Liver (tissue), 10 donors: ENCODE measurements at places on chromosomes 6 and 20.

DNA sequence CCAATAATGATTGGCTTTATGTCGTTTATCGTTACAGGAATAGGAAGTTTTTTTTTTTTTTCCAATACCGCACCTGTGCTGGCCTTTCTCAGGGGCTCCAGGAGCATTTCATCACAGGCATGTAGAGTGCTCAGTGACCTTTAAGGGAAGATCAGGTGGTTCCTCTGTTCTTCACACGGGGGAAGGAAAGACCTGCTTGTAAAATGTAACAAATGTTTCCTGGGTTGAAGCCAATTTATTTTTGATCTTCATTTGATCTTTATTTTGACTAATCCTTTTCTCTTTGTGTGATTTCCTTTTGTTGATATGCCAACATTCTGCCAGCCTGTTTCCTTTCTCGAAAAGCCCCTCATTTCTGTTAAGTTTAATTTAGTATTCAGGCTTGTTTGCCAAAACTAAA is 61.9 kb upstream of the HBS1L start:
- no peak for DNase-seq

GRCh38 chr6:162026031-162026430 is 701.5 kb downstream of the PRKN start:
- DNase-seq, result no peak

- no peak for DNase-seq
Observed at GRCh38 chr6:40889137-40889832, 149.7 kb downstream of the UNC5CL start.

DNA sequence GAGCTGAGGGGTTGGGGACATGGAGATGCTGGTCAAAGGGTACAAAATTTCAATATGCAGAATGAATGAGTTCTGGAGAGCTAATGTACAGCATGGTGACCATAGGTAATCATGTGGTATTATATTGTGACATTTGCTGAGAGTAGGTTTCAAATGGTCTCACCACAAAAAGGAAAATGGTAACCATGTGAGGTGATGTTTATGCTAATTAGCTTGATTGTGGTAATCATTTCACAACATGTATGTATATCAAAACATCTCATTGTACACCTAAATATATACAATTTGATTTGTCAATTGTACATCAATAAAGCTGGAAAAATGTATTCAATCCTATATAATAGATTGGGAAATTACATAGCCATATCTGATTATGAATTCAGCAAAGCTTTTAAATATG is 29.5 kb upstream of the TMEM14A start:
- no peak for DNase-seq

GRCh38 chr6:11050731-11051130 is 6.6 kb upstream of the ELOVL2 start:
- DNase-seq, result no peak

DNA sequence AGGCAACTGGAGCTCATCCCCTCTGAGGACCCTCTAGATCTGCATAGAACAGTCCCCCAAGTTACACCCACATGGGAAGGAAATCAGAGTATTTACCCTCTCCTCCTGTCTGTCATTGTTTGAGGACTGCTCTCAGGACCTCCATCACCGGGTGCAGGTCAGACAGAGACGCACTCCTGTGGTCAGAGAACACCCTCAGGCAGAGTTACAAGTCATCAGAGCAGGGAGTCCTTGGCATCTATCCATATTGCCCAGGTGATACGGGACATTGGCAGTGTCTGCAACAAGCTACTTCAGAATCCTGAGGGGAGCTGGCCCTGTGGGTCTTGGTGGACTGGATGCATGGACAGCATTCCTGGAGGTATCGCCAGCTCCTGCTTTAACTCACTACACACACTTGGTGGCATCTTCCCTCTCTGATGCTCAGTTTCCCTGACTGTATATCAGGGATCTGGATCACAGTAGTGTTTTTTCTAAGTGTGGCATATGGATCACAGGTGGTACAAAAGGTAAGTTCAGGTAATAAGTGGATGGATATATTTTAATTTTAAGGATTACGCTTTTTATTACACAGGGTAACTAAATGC is 15.1 kb upstream of the ISM1 start:
- DNase-seq, result no peak

GRCh38 chr6:3835055-3835731 is 14.0 kb upstream of the FAM50B start:
- DNase-seq, result peak; percentile 58

DNA sequence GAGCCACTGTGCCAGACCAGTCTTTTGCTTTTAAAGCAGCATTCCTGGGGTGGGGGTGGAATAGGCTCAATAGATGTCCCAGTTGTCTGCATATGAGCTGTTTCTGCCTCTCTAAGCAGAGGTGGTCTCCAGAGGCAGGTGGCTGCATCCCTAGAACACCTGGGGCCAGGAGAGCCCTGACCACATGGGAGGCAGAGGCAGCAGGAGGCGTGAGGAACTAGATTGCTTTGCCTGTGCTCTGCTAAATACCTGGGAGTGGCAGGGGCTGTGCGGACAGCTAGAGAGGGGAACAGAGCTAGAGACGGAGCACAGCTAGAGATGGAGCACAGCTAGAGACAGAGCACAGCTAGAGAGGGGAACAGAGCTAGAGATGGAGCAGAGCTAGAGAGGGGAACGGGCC is 29.1 kb upstream of the CLDN20 start:
- no peak for DNase-seq

GRCh38 chr6:169019727-169020491 is 233.7 kb downstream of the THBS2 start:
- DNase-seq, result no peak

DNA sequence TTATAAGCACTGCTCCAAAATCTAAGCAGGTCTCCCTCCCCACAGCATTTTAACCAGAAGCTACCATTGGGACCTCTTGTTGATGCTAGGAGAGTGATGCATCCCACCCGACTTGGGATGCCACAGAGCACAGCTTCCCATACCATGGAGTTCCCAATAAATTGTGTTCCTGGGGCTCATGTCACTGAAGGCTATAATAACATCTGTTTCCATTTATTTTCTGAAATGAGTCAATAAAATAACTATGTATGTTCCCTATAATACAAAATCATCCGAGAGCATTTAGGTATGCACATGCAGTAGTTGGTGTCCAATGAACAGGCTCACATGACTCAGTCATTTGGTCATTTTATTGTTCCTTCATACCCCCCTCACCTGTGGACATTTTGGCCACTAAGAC is 204.2 kb downstream of the TBC1D7 start:
- DNase-seq, result no peak

DNA sequence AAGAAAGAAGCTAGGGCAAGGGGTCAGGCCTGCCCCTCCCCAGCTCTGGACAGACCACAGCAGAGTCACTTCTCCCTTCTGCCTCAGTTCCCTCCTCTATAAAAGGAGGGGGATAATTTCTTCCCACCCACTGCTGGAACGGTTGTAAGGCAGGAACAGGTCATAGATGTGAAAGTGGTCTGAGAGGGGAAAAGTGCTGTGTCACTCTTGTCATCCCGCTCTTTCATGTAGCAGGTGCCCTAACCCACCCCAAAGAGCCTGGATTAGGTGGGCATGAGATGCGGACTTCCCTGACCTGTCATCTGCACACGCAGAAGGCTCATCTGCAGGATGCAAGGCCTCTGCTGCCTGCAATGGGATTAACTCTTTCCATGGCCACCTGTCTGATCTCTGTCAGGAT is 218.2 kb upstream of the LRFN2 start:
- no peak for DNase-seq

DNA sequence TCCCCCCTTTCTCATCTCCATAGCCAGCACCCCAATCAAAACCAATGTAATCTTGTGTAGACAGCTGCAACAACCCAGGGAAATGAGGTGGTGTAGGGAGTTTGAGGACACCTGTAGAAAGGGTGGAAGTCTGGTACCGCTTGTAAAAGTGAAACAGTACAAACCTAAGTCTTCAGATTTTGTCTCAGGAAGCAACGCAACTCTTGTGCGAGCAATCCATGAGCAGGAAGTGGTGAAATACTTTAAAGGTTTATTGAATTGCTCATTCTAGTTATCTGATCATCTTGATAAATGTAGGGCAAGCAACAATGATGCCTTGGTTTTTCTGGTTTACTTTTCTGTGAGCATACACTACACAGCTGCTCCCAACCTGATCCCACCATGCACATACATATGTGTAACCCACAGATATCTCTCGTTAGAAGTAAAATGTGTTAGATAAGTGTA is 71.1 kb upstream of the THEMIS start:
- no peak for DNase-seq

DNA sequence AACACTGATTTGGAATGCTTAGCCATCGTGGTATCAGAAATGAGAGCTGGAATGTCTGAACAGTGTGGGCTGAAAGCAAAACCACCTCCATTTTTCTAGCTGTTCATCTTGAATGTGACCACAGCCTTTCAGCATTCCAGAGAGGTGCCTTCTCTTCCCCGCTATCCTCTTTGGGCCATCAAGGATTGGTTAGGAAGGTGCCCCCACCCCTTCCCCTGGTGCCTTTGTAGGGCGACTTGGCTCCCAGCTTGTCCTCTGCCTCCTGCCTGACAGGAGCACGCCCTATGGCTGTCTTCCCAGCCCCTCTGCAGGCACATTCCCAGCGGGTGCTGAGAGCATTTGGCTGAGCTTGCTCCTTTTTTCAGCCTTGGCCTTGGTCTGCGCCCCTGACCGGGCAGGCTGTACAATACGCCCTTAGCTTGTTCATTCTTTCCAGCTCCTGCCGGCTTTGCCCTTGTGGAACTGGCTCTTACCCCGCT is 97.5 kb downstream of the ARMC2 start:
- DNase-seq, result no peak

DNA sequence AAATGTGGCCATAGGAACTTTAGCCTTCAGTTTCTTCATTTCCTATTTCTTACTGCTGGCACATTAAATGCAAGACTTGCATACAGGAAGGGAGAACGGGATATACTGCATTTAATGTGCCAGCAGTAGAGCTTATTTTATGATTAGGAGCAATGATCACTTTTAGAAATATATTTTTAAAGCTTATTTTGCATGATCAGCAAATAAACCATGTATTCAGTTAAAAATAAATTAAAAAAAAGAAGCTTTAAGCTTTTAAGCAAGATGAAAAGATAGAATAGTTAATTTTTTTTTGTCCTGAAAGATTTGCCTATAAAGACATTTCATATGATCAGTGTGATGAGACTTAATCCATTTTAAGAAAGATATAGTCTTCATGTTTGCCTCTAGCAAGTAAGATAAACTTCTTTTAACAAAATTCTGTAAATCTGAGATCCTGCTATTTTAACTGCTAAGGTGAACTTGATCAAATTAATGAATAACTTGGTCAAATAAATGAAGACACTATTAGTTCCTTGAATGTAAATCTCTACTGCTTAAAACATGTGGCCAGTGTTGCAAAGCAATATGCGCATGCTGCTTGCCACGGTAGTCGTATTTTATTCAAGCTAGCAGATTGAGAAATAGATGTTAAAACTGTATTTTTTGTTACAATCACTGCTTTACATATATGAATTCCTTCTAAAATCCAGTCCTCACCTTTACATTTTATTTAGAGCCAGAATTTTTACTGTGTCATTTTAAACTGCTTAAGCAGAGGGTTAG is 36.2 kb upstream of the HCRTR2 start:
- DNase-seq, result no peak

DNA sequence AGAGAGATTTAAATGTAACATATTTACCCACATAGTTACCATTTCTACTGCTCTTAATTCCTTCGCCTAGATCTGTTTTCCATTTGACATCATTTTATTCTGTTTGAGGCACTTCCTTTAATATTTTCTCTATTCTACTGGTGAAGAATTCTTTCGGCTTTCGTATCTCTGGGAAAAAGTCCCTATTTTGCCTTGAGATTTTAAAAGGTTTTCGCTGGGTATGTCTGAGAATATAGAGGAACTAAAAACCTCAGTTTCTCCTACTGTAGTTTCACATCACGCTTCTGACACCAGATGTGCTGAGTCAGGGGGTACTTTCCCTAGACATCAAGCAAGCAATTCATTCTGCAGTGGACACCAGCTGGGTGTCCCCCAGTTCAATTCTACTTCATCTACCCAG is 61.7 kb downstream of the E2F3 start:
- DNase-seq, result no peak

DNA sequence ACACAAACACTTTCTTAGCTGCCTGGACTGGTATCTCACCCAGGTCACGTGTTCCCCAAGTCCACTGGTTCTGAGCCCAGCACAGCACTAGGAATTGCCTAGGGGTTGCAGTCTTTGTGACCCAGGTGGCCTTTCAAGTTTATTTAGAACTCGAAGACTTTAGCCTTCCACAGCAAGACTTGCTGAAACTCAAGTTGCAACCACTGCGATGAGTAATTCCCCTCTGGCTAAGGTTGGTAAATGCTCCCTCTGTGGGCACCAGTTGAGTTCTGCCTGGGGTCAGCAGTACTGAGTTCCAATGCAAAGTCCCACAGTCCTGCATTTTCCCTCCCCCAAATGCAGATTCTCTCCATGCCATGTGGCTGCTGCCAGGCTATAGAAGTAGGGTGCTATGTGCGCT is 77.6 kb upstream of the MOCS1 start:
- DNase-seq, result no peak

- no peak for DNase-seq
Observed at GRCh38 chr6:105313211-105313610, 89.7 kb downstream of the PREP start.

DNA sequence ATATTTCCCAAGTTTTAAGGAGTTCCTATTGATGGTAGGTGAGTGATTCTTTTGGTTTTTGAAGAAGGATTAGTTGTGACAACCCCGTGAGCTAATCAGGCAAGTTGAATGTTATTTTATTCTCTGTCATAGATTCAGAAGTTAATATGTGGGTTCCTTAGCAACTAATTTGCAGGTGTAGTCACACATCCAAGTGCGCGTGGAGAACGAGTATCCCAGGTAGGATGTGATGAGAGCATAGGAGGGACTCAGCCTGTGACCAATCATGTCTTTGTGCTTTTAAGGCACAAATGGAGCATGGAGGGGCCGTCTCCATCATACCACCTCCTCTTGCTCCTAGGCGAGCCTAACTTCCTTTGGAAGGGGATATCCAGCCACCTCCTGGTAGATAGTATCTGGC is 41.1 kb downstream of the PPP1R14C start:
- DNase-seq, result no peak

GRCh38 chr20:8461186-8461585 is 329.1 kb downstream of the PLCB1 start:
- no peak for DNase-seq

GRCh38 chr6:128319946-128320345 is 200.5 kb downstream of the PTPRK start:
- no peak for DNase-seq

DNA sequence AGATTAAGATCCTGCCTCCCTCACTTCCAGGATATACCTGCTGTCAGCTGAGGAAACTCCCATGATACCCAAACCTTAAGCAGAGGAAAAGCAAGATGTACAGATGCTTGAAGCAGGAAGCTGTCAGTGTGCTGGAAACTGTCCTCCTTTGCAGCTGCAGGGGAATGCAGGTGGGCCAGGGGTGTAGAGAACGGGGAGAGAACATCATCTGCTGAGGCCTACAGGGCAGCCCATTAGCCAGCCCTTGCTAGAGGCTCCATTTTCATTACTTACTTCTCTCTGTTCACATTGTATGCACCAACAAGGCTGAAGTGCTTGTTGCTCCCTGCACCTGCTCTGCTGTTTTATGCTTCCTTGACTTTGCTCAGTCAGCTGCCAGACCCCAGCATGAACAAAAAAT is 119.1 kb downstream of the PRND start:
- no peak for DNase-seq

- DNase-seq, result no peak
Observed at GRCh38 chr6:55668591-55668990, 89.6 kb upstream of the HMGCLL1 start.

GRCh38 chr20:54284928-54285704 is 77.2 kb downstream of the PFDN4 start:
- no peak for DNase-seq

GRCh38 chr6:40037271-40037670 is 103.0 kb upstream of the MOCS1 start:
- no peak for DNase-seq

GRCh38 chr6:157075549-157076450 is 247.5 kb downstream of the TMEM242 start:
- DNase-seq, result no peak
